ENCODE measurements at places on chromosomes 16 and 17. TPM values are rescaled to one million over a fixed set of nuclear protein-coding genes. Genes with fewer than 3 reads are reported as not detected.

- no peak for DNase-seq
Observed at GRCh38 chr17:19306160-19307111, 56.1 kb downstream of the B9D1 start.

DNA sequence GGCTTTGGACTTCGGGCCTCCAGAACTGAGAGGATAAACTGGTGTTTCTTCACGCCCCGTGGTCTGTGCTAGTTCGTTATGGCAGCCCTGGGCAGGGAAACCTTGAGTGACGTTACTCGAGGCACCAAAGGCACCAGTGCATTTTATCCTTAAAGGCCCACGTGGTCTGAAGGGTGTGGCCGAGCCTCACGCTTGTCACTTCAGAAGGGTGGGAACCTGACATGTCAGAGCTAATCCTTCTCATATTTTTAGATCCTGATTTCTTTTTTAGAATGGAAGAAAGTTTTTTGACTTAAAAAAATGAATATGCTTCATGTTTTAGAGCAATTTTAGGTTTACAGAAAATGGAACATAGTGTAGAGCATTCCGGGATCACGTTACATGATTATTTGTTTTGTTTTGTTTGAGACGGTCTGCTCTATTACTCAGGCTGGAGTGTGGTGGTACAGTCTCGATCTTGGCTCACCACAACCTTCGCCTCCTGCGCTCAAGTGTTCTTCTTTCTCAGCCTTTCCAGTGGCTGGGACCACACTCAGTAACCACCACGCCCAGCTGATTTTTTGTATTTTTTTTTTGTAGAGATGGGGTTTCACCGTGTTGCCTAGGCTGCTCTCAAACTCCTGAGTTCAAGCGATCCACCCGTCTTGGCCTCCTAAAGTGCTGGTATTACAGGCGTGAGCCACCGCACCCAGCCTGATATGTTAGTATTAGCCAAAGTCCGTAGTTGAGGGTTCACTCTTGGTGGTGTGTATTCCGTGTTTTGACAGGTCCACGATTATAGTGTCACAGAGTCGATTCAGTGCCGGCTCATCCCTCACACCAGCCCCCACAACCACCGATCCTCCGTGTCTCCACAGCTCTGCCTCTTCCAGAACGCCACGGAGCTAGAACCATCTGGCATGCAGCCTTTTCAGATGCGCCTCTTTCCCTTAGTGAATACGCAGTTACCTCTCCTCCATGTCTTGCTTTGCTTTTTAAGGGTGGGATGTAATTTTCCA, 47.9 kb downstream of the RAB11FIP3 start:
- no peak for DNase-seq

DNA sequence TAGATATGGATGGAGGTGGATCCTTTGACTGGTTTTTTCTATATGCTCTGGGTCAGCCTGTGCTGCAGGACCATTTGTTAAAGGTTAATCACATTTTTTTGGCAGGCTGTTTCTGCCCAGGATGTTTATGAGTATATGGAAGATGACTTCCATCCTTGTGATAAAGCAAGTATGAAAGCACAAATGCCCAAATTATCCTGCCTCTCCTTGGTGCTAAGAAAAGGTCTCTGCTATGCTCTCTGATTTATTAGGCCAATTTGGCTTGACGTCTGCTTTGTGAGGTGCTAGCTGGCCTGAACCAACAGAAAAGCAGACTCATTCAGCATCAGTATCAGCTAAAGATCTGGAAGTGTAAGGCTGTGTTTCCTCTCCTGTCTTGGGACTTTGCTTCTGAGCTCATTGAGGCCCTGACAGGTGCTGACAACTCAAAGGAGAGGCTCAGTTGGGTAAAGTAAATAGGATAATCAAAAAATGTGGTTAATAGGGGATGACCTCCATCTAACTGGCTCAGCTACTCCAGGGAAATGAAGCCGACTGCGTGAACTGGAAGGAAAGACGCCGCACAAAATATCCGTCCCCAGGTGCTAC, 15.2 kb downstream of the ANKRD40 start:
- DNase-seq, result no peak

The FOXF1 gene
- not detected for total RNA-seq

- no peak for DNase-seq
Observed at GRCh38 chr16:77422196-77422784, 12.5 kb downstream of the ADAMTS18 start.

The STAT5B gene
- 31.0 TPM for total RNA-seq
